ENCODE measurements at places on chromosomes 3 and 15.

DNA sequence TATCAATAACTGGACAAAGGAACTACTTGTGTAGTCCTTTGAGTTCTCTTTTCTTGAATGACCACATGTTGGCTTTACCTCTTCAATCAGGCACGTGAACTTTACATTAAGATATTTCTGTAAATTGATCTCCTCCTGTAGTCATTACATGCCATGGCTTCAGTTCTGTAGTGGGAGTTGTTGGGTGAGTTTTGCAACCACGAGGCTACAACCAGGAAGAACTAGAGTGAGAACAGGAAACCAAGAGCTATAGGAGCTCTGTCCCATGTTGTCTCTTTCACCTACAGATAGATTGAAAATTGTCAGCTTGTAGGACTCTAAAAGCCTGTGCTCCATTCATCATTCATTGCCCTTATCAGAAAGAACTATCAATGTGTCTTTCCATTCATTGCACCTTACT is 2.0 kb downstream of the RSRC1 start:
- DNase-seq: no peak

DNA sequence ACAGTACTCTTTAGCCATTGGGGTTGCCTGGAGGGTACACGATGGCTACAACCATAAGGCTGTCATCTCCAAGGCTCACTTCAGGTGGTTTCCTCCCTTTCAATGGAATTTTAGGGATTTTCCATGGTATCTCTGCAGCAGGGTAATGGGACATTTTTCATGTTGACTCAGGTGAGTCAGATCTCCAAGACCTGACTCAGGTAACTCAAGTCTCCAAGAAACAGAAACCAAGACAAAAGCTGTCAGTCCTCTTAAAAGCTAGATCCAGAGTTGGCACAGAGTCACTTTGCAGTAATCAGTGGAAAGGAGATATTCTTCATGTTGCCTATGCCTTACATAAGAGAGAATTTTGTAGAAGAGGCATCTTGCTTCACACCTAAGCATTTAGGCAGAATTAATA is 375.8 kb upstream of the ARPP21 start:
- DNase-seq: no peak

DNA sequence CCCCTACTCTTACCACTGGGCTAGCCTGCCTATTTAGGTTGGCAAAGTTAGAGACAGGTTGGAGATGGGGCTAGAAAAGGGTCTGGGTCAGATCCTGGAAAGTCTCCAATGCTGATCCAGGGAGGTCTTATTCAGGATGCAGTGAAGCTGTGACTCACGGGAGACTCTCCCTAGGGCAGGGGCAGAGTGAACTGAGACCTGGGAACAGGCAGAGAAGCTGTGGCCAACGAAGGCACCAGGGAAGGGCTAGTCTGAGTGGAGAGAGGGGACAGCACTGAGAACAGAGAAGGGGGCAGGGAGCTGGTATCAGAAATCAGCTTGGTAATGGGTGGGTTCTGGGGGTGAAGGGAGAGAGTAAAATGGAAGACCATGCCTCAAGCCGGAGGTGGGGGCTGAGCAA is 2.2 kb downstream of the LTF start:
- no peak for DNase-seq

GRCh38 chr15:92605225-92605944 is 50.2 kb downstream of the FAM174B start:
- DNase-seq: no peak

- DNase-seq: no peak
These were observed 14.5 kb downstream of the EFCAB12 start for GRCh38 chr3:129413687-129414506.

- no peak for DNase-seq
These were observed 524.2 kb downstream of the NAALADL2 start for GRCh38 chr3:175383371-175383770.

- no peak for DNase-seq
These were observed 26.6 kb upstream of the PSTPIP1 start for GRCh38 chr15:76968306-76968705.

DNA sequence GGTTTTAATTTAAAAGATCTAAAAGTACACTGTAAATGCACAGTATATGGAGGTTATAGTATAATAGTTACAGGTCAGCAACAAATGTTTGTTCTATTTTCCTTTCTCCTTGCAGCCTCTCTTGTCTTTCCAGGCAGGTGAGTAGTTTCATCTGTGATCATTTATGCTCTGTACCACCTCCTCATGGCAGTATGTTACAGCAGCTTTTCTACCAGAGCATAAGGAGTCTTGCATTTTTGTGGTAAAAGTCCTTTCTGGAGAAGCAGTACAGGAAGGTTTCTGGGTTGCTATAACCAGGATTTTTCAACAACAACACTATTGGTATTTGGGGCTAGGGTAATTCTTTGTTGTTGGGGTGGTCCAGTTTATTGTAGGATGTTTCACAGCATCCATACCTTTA is 59.5 kb downstream of the ZNF609 start:
- no peak for DNase-seq

GRCh38 chr15:98731712-98732450 is 83.5 kb downstream of the IGF1R start:
- DNase-seq: no peak

GRCh38 chr3:28326458-28326926 is 22.0 kb upstream of the ZCWPW2 start:
- DNase-seq: no peak

Measured in NCI-H1092 (cell line).